Activated naive CD4-positive, alpha-beta T cell treated with anti-CD3 and anti-CD28 coated beads, Interleukin-2, amount 10 ng/mL, durations not matched to agents 7 days and 5 days (primary cell): ENCODE measurements at places on chromosomes 6 and 20.

DNA sequence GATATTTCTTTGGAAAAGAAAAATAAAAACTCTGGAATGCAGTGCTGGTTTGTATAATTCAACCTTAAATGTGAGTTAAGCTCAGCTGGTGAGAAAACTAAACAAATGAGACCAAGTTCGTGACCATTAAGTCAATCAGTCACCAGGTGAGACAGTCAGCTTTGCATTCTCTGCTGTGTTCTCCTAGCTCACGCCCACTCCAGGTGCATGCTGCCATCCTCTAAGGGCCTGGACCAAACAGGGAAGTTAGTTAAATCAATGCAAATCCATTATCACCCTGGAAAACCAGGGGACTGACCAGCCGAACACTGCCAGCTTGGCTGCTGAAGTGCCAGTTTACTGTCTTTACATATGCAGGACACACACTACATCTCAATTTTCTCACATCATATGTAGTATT lies 7.2 kb downstream of the TPBG start:
- H3K36me3 ChIP-seq, result no peaks in the 10 kb centered on the region
- peaks cover under 1% of the 10 kb centered on the region for H3K4me1 ChIP-seq
- H3K4me3 ChIP-seq, result no peak overlapping the region
- no peak overlapping the region for H3K27ac ChIP-seq
- peaks cover 11% of the 10 kb centered on the region for H3K27me3 ChIP-seq
- no peak for DNase-seq

DNA sequence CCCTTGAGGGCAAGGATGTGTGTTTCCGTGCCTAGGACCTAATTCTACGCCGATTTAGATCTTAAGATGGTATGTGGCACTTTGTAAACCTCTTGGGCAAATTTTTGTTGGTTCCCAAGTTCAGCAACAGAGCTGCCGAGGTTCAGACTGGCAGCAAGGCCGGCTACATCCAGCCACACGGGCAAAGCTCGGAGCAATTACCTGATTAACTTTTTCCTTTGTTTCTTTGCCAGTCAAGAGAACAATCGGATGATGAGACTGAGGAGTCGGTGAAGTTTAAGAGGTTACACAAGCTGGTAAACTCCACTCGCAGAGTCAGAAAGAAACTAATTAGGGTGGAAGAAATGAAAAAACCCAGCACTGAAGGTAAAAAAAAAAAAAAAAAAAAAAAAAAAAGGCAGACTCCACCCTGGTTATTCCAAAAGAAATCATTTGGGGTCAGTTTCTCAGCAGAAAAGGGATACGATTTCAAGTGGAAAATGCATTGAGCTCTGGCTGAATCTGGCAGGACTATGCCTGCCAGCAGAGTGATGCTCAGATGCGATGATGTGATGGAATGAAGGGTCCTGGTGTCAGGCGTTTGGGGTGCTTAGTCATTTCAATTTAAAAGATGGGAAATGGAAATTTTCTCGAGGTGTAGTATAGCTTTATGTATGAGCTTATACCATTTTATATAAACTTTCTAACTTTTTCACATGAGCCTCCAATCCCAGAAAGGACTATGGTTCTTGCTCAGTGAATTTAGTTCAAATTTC lies 171.6 kb downstream of the SASH1 start:
- H3K4me3 ChIP-seq, result no peak overlapping the region
- peaks cover 15% of the 10 kb centered on the region for H3K27me3 ChIP-seq
- no peaks in the 10 kb centered on the region for H3K4me1 ChIP-seq
- DNase-seq, result no peak
- no peaks in the 10 kb centered on the region for H3K36me3 ChIP-seq

GRCh38 chr20:9613871-9614270 lies 99.5 kb downstream of the LAMP5 start:
- no peaks in the 10 kb centered on the region for H3K36me3 ChIP-seq
- no peaks in the 10 kb centered on the region for H3K4me1 ChIP-seq
- H3K4me3 ChIP-seq, result no peak overlapping the region

GRCh38 chr6:118507636-118508035 lies 40.5 kb upstream of the PLN start:
- H3K4me1 ChIP-seq, result no peaks in the 10 kb centered on the region
- DNase-seq, result no peak
- no peak overlapping the region for H3K4me3 ChIP-seq

DNA sequence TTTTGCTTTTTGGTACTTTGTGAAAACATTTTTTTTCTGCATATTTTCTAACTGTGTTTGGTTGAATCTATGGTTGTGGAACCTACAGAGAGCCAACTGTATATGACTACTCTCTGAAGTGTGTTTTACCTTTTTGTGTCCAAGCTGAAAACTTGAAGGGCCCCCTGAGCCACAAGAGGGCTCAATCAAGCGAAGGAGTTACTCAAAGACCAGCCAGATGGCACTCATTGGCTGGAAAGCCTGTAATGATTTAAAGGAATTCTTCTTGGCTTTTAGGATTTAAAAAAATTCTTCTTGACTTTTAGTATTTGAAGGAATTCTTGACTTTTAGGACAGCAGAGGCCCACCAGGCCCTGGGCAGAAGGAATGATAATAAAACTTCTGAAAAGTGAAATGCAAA lies 27.0 kb upstream of the ECI2 start:
- no peaks in the 10 kb centered on the region for H3K36me3 ChIP-seq
- no peak overlapping the region for H3K27ac ChIP-seq
- DNase-seq, result no peak
- H3K4me1 ChIP-seq, result peaks cover 2% of the 10 kb centered on the region
- no peak overlapping the region for H3K4me3 ChIP-seq

DNA sequence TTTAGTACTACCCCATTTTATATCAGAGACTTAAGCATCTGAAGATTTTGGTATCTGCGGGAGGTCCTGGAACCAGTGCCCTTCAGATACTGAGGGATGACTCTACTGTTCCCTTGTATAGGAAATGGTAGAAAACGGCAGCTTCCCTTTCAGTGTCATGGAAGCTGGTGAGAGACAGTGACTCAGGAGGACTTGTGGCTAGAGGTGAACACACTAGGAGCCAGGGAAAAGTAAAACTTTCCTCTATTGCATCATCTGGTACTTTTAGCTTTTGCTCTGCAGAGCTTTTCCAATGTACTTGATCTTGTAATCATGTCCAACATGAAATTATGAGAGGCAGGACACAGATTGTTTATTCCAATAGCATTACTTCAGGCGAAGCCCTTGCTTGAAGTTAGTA lies 45.0 kb downstream of the RNF144B start:
- no peaks in the 10 kb centered on the region for H3K4me1 ChIP-seq
- H3K27ac ChIP-seq, result no peak overlapping the region
- DNase-seq, result no peak
- H3K4me3 ChIP-seq, result no peak overlapping the region
- H3K27me3 ChIP-seq, result no peaks in the 10 kb centered on the region

- peaks cover 25% of the 10 kb centered on the region for H3K36me3 ChIP-seq
- DNase-seq, result no peak
- peaks cover 4% of the 10 kb centered on the region for H3K4me1 ChIP-seq
- H3K4me3 ChIP-seq, result no peak overlapping the region
- no peaks in the 10 kb centered on the region for H3K27me3 ChIP-seq
These were observed 18.9 kb downstream of the MANBAL start for GRCh38 chr20:37308086-37309050.

DNA sequence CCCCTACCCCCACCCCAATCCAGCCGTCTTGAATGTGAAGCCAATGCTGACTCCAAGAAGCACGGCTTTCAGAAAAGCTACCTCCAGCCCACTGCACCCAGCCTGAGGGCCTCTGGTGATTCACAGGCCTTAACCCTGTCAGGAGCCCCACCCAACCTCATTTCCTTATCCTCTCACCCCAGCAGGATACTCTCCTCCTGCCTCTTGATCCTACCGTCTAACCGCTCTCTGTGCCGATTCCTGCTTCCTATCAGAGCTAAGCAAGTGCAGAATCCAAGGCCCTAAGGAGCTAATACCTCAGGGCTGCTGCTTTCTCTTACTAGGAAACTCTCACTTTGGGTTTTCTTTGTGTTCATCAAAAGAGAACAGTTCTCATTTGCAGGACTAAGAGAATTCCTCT lies 47.2 kb downstream of the TRERF1 start:
- peak; percentile 47 for DNase-seq
- H3K4me3 ChIP-seq, result peak overlapping the region; percentile 3
- H3K27ac ChIP-seq, result peak overlapping the region; percentile 69
- H3K36me3 ChIP-seq, result peaks cover 11% of the 10 kb centered on the region

DNA sequence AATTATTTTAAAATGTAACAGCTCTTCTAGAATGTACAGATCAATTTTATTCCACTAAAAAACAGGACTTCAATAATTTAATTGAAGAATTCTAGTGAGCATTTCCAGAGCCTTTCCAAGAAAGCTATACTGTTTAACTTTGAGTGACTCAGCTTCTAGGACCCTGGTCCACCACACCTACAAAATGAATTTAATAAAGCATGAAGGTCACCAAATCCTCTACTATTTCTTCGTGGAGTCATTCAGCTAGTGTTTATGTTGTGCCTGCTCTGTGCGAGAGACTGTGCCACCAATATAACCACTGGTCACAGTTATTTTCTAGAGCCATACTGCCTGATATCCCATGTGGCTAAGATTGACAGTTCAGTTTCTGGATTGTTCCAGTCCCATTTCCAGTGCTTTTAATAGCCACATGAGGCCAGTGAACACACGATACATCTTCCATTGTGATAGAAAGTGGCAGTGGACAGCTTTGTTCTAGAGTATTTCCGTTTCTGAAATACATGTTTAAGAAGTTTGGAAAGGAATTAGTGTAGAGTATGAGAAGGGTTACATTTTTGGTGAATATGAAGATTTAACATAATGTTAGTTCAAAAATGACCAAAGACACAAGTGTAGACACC lies 160.7 kb downstream of the MTHFD1L start:
- H3K4me3 ChIP-seq, result no peak overlapping the region
- peaks cover 22% of the 10 kb centered on the region for H3K36me3 ChIP-seq
- peaks cover 6% of the 10 kb centered on the region for H3K4me1 ChIP-seq

GRCh38 chr6:157173776-157174175 lies 149.5 kb downstream of the TMEM242 start:
- H3K36me3 ChIP-seq, result peaks cover 11% of the 10 kb centered on the region
- DNase-seq, result no peak
- no peaks in the 10 kb centered on the region for H3K4me1 ChIP-seq
- H3K27me3 ChIP-seq, result no peaks in the 10 kb centered on the region

- H3K4me1 ChIP-seq, result peaks cover 2% of the 10 kb centered on the region
- peaks cover 60% of the 10 kb centered on the region for H3K27me3 ChIP-seq
- DNase-seq, result no peak
- H3K4me3 ChIP-seq, result no peak overlapping the region
These were observed 5.6 kb upstream of the ZBTB46 start for GRCh38 chr20:63836458-63837344.

DNA sequence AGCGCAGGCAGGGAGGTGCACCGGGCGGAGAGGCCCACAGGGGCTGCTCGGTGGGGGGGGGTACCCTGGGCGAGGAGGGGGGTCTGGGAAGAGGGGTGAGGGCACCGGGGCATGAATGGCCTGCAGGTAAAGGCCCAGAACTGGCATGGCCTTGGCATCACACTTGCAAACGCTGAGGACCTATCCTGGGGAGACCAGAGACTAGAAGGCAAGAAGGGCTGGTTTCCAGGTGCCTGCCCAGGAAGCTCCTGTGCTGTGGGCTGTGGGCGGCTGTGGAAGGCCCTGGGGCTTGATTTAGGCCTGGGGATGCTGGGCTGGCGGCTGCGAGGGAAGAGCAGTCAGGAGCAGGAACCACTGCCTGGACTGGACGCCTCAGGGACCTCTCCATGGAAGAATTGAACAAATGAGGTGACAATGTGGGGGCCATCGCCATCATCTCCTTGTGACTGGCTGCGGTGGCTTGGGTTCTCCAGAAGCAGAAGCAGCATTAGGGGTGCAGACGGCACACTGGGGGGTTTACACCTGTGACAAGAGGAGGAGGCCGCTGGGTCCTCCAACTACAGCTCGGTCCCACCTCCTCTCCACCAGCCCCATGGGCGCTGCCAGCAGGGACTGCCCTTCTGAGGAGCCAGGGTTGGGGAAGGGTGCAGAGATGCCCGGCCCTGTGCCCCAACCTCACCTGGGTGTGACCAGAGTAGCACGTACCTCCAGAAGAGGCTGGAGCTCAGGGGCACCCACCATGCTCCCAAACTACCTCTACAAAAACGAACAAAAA lies 32.1 kb upstream of the IRF4 start:
- peak overlapping the region; percentile 12 for H3K27ac ChIP-seq
- DNase-seq, result no peak
- peaks cover 10% of the 10 kb centered on the region for H3K27me3 ChIP-seq
- H3K36me3 ChIP-seq, result peaks cover 4% of the 10 kb centered on the region

- no peak for DNase-seq
- no peaks in the 10 kb centered on the region for H3K27me3 ChIP-seq
- H3K36me3 ChIP-seq, result no peaks in the 10 kb centered on the region
- no peaks in the 10 kb centered on the region for H3K4me1 ChIP-seq
- no peak overlapping the region for H3K4me3 ChIP-seq
These were observed 150.0 kb downstream of the BTBD3 start for GRCh38 chr20:12067686-12068085.

DNA sequence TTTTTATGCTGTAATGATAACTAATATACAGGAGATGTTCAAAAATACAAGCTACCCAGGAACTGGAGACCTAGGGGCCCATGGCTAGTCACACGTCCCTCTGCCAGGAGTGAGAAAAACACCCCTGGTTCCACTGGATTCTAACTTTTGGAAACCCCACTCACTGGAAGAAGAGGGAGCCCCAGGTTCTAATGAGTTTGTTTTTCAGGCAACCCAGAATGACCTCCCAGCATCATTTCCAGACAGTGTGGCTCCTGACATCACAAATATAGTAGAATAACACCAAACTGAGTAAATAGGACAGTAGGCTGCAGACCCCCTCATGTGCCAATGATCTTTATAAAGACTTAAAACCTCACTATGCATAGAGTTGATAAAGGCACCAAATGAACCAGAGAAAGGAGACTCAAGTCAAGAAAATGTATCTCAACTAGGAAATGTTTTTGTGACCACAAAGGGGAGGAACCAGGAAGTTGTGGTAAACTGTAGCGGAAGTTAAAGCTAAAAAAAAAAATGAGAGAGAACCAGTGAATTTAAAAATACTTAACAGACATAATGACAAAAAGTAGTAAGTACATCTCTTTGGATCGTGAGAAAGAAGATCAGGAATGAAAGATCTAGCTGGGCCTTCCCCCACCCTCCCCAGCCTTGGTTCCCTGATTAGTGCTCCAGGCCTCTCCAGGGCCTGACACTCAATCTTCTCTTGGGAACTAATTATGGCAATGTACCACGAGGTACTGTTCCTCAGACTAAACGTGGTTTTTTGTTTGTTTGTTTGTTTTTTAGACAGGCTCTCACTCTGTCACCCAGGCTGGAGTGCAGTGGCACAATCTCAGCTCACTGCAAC lies 19.8 kb downstream of the HLA-E start:
- H3K4me1 ChIP-seq, result peaks cover 66% of the 10 kb centered on the region
- H3K27me3 ChIP-seq, result no peaks in the 10 kb centered on the region
- peaks cover 5% of the 10 kb centered on the region for H3K36me3 ChIP-seq
- H3K27ac ChIP-seq, result peak overlapping the region; percentile 91
- peak; percentile 41 for DNase-seq

- H3K27ac ChIP-seq, result peak overlapping the region; percentile 86
- H3K36me3 ChIP-seq, result no peaks in the 10 kb centered on the region
- H3K27me3 ChIP-seq, result peaks cover 8% of the 10 kb centered on the region
- DNase-seq, result peak; percentile 82
These were observed 67.4 kb upstream of the PIM1 start for GRCh38 chr6:37102299-37103168.

GRCh38 chr6:146357578-146358430 lies 185.8 kb upstream of the RAB32 start:
- no peaks in the 10 kb centered on the region for H3K36me3 ChIP-seq
- no peak overlapping the region for H3K4me3 ChIP-seq
- DNase-seq, result no peak
- H3K27me3 ChIP-seq, result no peaks in the 10 kb centered on the region
- no peak overlapping the region for H3K27ac ChIP-seq

- H3K4me3 ChIP-seq, result no peak overlapping the region
- H3K27ac ChIP-seq, result no peak overlapping the region
- H3K27me3 ChIP-seq, result no peaks in the 10 kb centered on the region
- DNase-seq, result no peak
- no peaks in the 10 kb centered on the region for H3K4me1 ChIP-seq
- H3K36me3 ChIP-seq, result no peaks in the 10 kb centered on the region
These were observed 34.4 kb upstream of the RNF217 start for GRCh38 chr6:124927806-124928205.
